ENCODE measurements at places on chromosomes 7 and 10.

GRCh38 chr10:113532724-113533123 lies 20.1 kb upstream of the HABP2 start:
- no peak for DNase-seq

DNA sequence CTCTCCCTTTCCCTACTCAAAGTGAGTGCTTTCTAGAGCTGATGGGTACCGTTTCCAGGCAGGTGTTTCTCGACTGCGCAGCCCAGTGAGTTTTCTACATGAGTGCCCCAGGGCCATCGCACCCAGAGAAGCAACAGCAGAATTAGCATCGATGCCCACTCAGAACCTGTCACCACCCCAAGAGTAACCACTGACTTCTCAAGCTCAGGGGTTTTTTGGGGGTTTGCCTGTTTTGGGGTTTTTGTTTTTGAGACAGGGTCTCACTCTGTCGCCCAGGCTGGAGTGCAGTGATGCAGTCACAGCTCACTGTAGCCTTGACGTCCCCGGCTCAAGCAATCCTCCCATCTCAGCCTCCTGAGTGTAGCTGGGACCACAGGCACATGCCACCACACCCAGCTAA lies 25.7 kb downstream of the SNX8 start:
- no peak for DNase-seq

- DNase-seq: peak; percentile 6
Measured at GRCh38 chr10:31319602-31320549, 860 bp downstream of the ZEB1 start.

DNA sequence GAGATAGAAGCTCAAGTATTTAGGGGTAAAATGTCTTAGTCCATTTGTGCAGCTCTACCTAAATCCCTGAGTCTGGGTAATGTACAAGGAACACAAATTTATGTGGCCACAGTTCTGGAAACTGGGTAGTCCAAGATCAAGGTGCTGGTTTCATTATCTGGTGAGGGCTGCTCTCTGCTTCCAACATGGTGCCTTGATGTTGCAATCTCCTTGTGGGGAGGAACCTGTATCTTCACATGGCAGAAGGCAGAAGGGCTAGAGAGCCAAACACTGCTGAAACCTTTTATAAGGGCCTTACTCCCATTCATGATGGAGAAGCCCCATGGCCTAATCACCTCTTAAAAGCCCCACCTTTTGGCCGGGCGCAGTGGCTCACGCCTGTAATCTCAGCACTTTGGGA lies 8.7 kb upstream of the BAZ1B start:
- DNase-seq: no peak

GRCh38 chr7:94450044-94450697 lies 55.5 kb downstream of the COL1A2 start:
- no peak for DNase-seq

GRCh38 chr7:117112640-117113039 lies 159.3 kb downstream of the ST7 start:
- DNase-seq: no peak

GRCh38 chr7:116809636-116810266 lies 52.6 kb upstream of the CAPZA2 start:
- no peak for DNase-seq

GRCh38 chr10:125015356-125015944 lies 73.5 kb downstream of the ZRANB1 start:
- no peak for DNase-seq

GRCh38 chr10:69397972-69398371 lies 18.7 kb downstream of the TACR2 start:
- no peak for DNase-seq

DNA sequence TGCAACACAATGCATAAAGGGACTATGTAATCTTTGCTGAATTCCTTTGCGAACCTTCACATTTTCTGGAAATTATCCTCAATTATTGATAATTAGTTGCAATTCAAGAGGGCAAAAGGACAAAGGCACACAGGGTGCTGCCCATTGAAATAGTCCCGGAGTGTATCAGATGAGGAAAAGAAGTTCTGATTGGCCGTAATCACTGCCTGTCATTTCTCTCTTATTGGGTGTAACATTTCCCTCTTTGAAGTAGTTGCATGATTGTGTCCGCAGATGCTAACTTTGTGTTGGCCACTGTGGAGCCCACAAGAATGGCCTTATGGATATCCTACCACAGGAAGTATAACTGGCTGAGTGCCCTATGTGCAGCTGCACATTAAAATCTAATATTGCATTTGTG lies 35.1 kb upstream of the TAS2R16 start:
- DNase-seq: no peak

GRCh38 chr7:99685129-99685758 lies 5.4 kb upstream of the CYP3A5 start:
- DNase-seq: no peak

DNA sequence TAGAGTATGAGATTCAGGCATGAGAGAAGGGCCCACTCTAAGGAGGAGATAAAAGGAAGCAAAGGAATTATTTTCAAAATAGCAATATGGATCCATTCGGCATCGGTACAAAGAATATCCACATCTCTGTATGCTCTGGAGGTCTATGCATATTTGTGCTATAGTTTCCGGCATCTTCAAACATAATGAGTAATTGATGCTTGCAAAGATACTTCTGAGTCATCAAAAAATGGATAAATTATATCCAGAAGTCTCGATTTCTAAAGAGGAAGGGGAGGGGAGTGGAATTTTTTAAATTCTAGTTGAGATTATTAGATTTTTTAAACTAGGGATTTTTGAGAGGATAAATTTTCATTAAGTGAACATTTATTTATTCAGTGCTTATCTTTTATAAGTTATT lies 72.9 kb upstream of the KIAA1217 start:
- no peak for DNase-seq

DNA sequence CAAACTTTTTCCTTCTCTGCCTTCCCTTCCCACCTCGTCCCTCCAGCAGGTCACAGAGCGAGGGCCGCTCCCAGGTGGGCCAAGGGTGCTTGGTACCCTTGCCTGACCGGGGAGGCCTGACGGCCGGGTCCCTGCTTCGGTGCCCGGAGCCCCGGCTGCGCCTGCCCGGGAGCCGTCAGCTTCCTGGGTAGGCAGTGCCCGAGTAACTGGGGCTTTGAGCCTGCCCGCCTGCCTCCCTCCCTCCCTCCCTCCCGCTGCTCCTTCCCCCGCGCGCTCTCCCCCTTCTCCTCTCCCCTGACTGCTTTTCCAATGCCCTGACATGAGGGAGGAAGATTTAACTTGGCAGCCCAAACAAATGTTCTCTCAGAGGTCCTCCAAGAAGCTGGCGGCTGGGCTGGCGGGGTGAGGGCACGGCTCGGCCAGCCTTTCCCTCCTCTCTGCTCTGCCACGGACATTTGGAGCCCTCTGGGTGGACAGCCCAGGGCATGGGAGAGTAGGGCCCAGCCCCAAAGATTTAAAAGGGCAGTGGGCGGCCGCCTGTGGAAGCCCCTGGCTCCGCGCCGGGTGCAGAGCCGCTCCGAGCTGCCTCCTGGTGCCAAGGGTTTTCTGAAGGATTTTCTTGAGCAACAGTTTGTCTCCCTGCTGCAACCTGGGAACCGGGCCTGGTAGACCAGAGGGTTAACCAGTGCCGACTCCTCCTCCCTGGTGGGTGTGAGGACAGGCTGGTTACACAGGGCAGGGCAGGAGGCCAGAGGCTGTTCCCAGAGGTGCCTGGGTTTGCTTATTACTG lies 2.0 kb downstream of the ZMIZ1 start:
- no peak for DNase-seq

GRCh38 chr10:123879606-123880257 lies 11.9 kb downstream of the CPXM2 start:
- no peak for DNase-seq

- DNase-seq: no peak
Measured at GRCh38 chr7:81714306-81714705, 55.5 kb downstream of the HGF start.

- no peak for DNase-seq
Measured at GRCh38 chr10:44292390-44293002, 92.4 kb downstream of the CXCL12 start.

DNA sequence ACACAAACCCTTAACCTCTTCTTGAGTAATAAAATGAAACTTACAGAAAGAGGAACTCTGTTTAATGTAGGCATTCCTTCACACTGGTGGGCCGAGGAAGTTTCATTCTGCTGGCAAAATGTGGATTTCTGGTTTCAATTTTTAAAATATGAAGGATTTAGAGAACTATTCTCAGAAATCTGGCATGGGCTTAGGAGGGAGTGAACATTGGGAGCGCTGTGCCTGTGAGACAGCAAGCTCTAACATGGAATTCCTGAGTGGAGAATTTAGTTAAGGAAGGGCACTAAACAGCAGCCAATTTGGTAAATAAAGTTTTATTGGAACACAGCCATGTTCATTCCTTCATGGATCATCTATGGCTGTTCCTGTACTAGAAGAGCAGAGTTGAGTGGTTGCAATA lies 751.8 kb upstream of the IGFBP3 start:
- DNase-seq: no peak

- DNase-seq: no peak
Measured at GRCh38 chr10:110034596-110034995, 26.8 kb downstream of the ADD3 start.

- no peak for DNase-seq
Measured at GRCh38 chr7:78714356-78714755, 739.1 kb downstream of the MAGI2 start.

- DNase-seq: no peak
Measured at GRCh38 chr10:42991442-42992098, 85.3 kb upstream of the RET start.

- DNase-seq: peak; percentile 23
Measured at GRCh38 chr10:62817121-62817765, 1.1 kb upstream of the EGR2 start.

- no peak for DNase-seq
Measured at GRCh38 chr10:97684866-97685394, 2.1 kb downstream of the AVPI1 start.

GRCh38 chr7:108293149-108293612 lies 163.0 kb upstream of the LAMB4 start:
- DNase-seq: no peak

DNA sequence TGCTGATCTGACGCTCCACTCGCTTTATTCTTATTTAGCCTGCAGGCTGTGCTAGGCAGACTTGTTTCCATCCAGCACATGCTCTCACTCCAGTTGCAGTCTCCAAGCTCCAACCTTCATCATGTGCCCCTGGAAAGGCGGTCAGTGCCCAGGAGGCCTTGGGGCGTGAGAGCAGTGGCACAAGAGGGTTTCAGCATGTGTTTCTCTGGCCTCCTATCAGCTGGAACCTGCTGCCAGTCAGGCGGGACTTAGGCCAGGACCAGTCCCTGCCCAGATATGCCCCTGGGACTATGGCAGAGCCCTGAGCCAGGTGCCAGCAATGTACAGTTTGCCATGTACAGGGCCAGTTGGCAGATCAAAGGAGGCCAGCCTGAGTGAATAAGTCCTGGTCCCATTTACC lies 330.2 kb upstream of the FZD1 start:
- DNase-seq: no peak

DNA sequence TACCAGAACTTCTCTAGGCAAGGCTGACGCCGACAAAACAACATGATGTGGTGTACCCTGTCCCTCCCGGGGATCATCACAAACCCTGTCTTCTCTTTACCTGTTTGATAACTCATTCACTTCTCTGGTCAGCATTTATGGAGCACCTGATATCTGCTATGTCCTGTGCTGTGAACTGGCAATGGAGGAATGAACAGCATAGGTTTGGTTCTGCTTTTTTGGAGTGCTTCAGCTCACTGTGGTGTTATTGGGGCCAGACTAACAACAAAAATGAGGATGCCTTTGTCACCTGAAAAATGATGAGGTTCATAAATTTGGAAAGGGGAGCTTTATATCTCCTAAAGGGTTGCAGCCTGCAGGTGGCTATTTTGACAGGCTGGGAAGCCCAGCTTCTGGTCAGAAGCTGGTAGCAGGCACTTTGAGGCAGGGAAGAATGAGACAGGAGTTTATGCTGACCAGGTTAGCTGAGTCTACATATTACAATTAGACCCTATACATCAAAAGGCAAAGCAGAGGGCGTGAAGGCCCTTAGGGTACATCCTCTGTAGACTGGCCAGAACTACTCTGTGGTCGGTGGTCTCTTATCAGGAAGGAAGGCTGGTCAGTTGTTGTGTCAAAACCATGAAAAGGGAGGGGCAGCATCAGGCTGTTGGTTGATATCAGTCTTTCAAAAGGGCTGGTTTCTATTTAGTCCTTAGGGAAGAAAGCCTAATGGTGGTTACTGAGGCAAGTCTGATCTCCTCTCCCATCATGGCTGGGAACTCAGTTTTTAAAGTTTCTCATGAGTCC lies 42.3 kb downstream of the SH2D4B start:
- DNase-seq: no peak

DNA sequence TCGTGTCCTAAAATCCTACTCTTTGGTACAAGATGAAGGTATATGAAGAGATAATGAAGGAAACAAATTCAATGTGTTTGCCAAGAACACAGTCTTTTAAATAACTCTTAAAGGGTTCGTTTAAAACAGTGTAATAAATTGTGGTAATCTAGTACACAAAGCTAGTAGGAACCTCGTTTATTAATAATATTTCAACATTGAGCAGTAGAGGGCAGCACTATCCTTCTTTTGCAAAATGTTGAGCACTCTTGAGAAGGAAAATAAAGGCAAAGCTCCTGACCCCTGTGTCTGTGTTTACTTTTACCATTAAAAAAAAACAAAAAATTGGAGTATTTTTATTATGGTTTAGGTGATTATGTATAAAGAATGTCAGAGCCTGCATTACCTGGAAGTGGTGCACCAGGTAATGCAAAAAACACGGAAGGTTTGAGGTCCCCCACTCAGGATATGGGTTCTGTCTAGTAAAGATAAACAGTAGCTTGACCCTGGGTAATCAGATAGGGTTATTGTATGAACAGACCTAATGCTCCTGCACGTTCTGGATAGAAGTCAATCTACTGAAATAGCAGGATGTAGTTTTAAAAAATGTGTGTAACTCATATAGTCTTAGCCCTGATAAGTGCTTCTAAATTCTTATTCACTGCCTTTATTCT lies 5.7 kb upstream of the GOT1 start:
- DNase-seq: no peak

- no peak for DNase-seq
Measured at GRCh38 chr7:38316733-38317360, 43.4 kb upstream of the TARP start.

DNA sequence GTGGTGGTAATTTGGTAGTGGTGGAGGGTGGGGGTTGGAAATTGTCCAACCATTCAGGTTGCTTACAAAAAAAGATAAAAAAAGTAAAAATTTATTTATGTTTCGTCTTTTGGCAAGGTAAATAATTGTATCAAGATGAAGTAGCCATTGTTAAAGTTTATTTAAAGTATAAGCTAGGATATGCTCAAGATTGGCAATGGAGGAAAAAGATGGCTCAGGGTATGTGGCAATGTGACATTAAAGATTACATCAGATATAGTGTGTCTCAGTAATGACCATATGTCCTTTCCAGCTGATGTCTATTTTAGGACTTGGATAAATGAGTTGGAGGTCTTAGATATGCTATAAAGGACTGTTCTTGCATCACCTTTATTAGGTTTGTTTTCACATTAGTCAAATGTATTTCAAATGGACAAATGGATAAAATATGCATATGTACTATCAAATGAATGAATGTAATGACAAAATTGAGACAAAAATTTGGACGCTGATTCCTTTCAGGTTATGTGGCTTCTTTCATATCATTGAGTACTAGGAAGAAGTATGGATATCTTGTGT lies 60.9 kb downstream of the ST7 start:
- no peak for DNase-seq

All from cortex of kidney (tissue), 1 donor.